Endothelial cell (in vitro differentiated cells): ENCODE measurements at places on chromosomes 5 and 9.
A peak's percentile ranks its signal among the peaks of the same experiment; 100 is the strongest.

GRCh38 chr5:95151694-95152093, 133.2 kb downstream of the MCTP1 start:
- DNase-seq: no peak

- no peak for DNase-seq
Observed at GRCh38 chr5:72459913-72460312, 47.3 kb downstream of the ZNF366 start.

GRCh38 chr5:56853698-56854097, 38.3 kb downstream of the MAP3K1 start:
- DNase-seq: no peak

GRCh38 chr9:126203313-126203712, 123.3 kb upstream of the MVB12B start:
- DNase-seq: no peak

DNA sequence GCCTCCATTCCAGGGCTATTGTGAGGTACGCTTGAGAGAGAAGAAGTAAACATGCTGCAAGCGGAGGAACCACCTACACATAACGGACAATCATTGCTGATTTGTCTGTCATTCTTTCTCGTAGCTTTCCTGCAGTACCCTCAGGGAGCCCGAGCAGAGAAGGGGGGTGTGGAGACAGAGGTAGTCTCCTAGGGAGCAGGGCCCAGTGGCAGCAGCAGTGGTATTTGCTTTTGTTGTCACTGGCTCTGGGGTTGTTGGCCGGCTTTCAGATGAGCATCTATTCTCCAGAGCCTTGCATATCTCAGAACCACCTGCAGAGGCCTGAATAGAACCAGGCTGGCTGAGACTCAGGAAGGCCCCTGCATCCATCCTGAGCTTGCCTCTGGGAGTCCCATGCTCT, 19.9 kb downstream of the ENHO start:
- no peak for DNase-seq

GRCh38 chr9:91039125-91039834, 237.7 kb downstream of the SYK start:
- no peak for DNase-seq

DNA sequence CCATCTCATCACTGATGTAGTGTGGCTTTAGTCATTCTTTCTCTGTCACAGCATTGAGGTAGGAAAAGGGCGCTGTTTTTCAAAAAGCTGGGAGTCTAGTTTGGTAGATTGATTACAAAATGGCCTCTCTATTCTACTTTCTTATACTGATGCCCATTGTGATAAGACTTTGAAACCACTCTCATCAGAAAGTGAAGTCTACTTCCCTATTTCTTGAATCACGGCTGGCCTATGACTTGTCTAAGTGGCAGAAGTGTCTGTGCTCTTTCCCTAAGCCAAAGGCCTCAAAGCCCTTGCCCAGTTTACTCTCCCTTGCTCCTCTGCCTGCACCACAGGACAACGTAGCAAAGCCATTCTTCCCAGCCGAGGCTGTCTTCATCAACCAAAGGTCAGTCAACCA, 83.0 kb upstream of the IL33 start:
- DNase-seq: no peak

DNA sequence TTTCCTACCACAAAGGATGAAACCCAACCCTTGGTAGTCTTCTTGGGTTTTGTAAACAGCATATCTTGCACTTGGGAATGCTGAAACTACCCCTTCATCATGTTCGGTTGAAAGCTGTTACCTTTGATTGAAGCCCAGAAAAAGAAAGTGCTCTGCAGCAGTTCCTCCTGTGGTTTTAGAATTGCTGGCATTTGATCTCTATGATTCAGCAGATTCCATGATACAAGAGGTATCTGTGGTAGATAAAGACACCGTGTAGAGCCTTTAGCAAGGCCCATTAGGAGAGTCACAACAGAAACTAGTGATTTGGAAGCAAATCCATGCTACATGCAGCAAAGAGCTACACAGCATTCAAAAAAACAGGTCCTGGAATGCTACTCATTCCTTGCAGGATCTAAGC, 557.0 kb downstream of the TLE1 start:
- DNase-seq: no peak

GRCh38 chr9:9216934-9217333, 1395.9 kb downstream of the PTPRD start:
- DNase-seq: no peak

DNA sequence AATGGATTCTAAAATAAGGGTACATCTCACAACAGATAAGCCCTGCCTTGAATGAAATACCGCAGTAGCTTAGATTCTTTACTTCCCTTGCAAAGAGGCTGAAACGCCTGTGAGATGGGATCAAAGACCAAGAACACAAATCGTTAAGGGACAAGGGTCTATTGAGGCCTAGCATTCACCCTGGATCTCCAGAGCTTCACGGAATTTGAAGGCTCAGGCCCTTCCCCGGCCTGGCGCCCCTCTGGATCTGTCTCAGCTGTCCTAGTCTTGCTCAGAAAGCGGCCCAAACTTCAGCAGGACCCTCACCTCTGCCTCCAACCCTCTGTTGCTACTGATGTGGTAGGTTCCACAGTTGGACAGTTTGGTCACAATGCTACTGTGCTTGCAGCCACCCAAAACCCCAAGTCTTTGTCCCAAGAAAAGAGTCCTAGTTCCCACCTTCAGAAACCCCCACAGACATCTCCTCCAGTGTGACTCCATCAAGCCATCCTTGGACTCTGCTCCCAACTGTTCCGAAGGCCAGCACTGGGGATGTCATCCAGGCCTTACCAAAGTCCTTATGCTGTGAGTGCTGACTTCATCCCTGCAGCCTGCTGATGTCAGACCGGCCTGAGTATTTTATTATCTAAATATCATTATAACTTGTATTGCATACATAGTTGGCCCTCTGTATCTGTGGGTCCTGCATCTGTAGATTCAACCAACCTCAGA, 9.4 kb downstream of the CORO2A start:
- no peak for DNase-seq

GRCh38 chr9:128643519-128644300, 12.9 kb downstream of the DYNC2I2 start:
- no peak for DNase-seq

DNA sequence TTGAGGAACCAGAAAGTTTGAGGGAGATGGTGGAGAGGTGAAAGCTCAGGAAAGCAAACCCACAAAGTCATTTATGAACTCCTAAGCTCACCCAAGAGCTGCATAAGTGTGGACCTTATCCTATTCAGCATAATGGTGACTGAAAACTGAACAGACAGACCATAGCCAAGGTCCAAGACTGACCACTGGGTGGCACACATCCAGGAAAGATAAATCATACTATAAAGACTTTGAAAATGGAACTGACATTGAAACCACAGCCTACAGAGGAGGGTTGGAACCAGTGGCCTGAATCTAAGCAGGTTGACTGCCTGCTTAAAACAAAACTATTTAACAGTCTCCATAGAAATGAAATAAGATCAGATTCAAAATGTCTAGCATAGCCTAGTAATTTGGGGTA, 121.0 kb upstream of the RGS7BP start:
- DNase-seq: peak; percentile 45

DNA sequence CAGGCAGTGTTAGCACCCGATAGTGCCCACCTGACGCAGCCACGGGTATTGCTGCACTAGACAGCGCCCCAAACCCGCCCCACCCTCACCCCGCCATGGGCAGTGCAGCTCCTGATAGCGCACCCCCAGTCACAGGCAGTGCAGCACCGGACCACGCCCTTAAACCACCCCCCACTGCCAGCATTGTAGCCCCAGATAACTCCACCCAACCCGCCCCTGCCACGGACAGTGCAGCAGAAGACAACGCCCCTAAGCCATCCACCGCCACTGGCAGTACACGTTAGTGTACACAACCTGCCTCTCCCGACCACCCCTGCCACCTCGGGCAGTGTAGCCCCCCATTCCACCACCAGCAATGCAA, 825 bp upstream of the PCAT7 start:
- DNase-seq: no peak

DNA sequence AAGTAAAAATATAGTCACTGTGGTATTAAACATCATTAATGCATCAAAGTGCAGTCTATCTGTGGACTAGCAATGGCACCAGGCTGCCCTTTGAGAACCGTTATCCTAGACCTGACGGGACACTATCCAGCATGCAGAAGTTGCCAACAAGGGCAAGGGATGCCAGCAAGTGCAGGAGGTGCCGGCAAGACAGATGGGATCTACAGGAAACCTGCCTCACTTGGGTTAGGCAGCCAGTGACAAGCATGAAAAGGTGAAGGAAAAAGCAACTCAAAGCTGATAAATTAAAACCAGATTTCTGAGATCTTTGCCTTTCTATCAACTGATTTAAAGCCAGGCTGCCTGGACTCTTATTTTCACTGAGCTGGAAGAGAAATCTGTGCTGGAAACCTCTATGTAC, 315.2 kb upstream of the PDE4D start:
- no peak for DNase-seq

GRCh38 chr9:135886147-135886981, 21.0 kb downstream of the CAMSAP1 start:
- no peak for DNase-seq

GRCh38 chr5:31941151-31941755, 232.9 kb downstream of the GOLPH3 start:
- DNase-seq: no peak

DNA sequence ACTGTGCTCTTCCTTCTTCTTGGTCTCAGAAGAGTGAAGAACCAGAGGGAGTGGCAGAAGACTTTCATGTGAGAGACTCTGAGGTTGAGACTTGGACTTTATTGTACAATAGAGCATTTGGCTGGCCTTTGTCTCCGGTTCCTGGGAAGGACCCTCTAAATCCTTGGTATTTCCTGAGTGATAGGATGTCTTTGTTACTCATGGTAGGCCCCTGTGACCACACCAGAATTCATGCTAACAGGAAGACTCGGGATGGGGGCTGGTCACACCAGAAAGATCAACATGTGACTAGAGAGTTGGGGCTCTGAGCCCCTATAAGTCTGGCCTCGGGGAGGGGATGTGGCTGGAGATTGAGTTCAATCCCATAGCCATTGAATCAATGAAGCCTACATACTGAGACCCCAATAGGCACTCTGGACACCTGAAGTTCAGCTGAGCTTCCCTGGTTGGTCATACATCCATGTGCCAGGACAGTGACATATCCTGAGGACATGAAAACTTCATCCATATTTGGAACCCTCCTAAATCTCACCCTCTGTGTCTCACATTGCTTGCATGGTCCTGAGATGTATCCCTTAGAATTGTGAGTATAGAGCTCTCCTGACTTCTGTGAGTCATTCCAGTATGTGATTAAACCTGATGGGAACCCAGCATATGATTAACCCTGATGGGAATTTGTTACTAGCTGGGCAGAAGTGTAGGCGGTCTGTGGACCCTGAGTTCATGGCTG, 201.7 kb downstream of the GADD45G start:
- DNase-seq: no peak

DNA sequence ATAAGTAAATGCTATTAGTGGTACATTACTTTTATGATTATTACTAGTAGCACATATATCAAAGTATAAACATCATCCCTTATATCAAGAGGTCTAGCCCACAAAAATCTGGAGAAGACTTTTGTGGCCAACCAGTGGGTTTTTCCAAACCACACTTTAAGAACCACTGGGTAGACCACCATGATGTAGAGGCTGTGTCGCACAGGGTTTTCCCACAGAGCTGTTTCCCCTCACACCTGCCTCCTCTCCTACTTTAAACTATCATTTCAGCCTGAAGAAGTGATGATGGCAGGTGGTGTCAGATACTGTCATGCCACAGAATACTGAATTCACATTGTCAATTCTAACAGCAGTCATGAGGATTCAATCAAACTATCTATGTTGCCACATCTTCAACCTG, 109.2 kb downstream of the FBXW11 start:
- DNase-seq: no peak

GRCh38 chr5:59959330-59959729, 65.8 kb upstream of the PDE4D start:
- no peak for DNase-seq

DNA sequence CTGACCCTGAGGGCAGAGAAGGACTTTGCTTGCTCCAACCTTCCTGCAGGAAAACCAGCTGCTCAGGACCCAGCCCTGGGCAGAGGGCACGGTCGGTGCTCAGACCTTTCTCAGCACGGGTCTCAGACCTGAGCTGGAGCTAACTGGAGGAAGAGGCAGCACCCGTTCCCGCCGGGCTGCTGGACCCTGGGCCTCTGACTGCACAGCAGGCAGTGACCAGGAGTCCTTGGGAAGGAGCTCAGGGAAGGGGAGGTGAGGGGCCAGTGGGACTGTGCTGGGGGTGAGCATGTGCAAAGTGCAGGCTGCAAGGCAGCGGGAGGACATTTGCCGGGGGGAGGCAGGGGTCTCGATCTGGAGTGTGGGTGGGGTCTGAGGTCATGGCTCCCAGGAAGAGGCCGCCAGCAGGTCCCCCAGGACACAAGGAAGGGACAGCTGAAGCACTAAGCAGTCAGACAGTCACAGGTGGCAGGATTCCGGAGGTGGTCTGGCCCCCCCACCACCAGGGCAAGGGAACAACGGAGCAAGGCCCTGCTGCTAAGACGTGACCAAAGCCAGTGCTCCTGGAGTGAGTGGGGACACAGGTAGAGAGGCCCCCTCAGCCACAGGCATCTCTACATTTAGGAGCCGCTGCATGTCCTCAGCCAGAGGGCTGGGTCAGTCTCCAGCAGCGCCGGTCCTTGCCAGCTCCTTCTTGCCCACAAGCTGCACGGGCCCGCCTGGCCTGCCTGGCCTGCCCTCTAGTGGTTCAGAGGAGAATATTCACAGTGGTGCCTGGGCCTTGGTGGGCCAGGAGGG, 4.8 kb upstream of the DPM2 start:
- peak; percentile 77 for DNase-seq

DNA sequence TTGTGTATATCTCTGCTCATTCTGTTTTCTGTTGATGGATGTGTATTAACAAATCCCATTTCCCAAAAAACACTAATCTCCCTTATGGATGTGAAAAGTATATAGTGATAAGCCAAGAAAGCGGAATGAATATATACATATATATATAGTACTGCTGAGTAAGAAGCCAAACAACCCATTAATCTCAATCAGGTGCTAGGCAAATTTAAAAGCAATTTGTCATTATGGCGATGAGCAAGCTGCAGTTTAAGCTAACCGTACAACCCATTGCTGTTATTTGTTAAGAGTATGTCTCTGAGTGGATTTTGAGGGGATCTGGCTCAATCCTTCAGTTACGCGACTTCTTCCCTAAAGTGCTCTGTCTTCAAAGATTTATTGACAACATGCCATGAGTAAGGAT, 640.4 kb upstream of the ARRDC3 start:
- no peak for DNase-seq

- DNase-seq: no peak
Observed at GRCh38 chr5:16735101-16736060, 118.6 kb upstream of the RETREG1 start.

DNA sequence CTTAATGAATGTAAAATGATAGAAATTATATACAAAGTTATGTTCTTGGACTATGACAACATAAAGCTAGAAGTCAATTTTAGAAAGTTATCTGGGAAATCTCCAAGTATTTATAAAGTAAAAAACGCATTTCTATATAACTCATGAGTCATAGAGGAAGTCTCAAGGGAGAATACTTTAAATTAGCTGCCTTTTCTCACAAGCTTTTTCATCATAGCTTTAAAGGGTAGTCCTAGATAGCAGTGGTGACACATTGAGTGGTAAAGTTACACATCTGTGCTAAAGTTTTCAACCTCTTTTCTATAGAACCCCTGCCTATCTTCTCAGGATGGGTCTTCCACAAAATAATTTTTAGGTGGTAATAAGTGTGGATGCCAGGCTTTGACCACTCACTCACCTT, 598.3 kb upstream of the FAM174A start:
- no peak for DNase-seq
